ENCODE measurements at places on chromosomes 1 and 21.

GRCh38 chr1:7111853-7112252 is 326.6 kb downstream of the CAMTA1 start:
- no peak for DNase-seq

DNA sequence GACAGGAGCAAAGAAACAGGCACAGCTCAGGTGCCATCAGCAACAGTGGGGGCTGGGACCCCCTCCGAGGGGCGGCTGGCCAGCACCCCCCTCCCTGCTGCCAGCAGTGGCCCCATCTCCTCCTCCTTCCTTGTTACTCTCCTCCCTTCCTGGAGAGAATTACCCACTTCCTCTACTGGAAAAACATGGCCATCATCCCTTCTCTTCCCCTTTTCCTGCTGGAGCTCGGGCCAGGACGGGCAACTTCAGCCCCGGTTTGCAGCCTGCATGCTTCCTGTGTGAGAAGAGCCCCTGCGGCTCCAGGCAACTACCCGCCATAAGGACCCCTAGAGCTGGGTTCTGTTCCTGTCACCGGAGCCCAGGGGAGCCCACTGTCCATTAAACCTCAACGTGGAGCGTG is 17.6 kb downstream of the MEGF6 start:
- DNase-seq, result no peak

- DNase-seq, result no peak
Observed at GRCh38 chr1:41461790-41462679, 22.4 kb downstream of the EDN2 start.

- DNase-seq, result no peak
Observed at GRCh38 chr1:21298981-21299391, 8.7 kb upstream of the ECE1 start.

GRCh38 chr1:238753252-238753651 is 633.1 kb upstream of the CHRM3 start:
- DNase-seq, result no peak

- peak; percentile 70 for DNase-seq
Observed at GRCh38 chr1:153572569-153573015, 6.9 kb upstream of the S100A2 start.

GRCh38 chr1:235295902-235296350 is 32.1 kb downstream of the ARID4B start:
- no peak for DNase-seq

DNA sequence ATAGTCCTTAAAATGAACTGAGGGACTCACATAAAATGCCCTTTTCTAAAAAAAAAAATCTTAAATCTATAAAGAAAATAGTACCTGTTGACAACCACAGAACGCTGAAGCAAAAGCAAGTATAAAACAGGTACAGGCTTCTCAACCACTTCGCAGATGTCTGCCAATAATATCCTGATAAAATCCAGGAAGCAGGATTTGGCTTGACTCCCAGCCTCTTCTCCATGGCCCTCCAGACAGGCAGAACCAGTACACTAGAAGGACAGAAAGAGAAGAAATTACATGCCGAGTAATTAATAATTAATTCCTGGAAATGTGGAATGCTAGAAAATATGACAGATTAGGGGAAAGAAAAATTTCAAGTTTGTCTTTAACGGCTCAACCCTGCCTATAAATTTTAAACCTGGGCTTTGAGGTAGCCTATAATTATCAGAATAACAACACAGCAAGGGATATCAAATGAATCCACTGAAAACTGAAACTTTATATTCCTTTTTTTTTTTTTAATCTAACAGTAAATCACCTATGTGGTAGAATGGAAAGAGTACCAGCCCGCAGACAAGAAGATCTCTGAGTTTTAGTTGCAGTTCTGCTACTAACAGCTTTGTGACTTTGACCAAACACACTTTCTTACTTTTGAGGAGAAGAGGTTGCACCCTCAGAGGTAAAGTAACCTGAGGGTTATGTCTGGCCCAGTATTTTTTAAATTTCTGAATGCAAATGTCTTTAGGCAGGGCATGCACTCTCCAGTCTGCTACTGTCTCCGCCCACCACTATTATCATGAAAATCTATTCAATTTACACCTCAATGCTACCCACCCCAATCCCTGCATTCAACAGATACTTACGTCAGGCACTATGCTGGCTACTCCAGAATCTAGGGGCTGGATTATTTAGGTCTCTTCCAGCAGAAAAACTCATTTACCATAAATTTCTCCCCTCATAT is 2.7 kb downstream of the KIAA0319L start:
- no peak for DNase-seq

DNA sequence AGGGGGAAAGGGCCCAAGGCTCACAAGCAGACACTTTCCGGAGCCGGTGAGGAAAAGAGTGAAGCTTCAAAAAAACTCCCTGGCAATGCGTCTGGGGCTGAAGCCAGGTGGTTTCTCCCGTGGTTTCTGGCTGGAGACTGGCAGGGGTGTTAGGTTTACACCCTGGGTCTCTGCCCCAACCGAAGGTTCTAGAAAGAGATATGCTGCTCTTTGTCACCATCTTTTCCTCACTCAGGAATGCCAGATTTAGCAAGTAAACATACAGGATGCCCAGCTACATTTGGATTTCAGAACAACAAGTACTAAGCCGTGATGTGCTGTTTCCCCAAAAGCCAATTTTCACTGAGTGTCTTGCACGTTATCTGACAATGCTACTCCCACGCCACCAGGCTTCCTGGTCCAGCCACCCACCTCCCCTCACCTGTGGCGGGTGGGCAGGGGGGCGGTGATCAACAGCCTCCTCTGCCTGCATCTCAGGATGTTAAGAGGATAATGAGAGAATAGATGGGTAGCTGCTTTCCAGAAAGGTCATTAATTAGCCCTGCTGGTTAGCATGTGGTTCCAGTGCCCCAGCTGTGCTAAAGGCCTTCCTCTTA is 69.6 kb upstream of the OLIG2 start:
- DNase-seq, result no peak

- DNase-seq, result no peak
Observed at GRCh38 chr1:36095760-36096405, 7.2 kb downstream of the ADPRS start.

DNA sequence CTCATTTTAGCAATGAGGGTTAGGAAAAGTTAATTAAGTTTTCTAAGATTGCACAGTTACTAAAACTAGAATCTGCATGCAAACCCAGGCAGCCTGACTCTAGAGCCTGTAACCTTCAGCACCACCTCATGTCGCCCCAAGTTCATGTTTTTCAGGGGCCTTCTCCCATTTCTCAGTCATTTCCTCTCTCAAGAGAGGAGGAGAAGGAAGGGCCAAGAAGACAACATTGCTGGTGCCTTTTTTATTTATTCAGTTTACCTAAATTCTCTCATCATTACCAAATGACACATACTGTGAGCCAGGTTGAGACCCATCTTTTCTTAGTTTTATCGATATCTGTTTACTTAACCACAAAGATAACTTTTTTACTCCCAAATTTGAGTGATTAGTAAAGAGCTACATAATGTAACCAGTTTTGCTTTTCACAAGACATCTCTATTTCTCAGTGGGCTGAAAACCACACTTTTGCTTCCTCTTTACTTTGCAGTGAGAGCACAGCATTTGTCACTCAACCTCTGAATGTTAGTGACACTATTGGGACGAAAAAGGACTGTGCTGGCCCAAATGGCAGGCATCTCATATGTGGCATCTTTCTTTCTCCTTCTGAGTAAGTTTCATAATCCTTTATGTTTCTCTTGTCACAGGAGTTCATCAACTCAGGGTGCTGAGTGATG is at the start of gene CD101:
CD101 (plus strand) TSS at position 507 of the 674 bp plus-strand sequence; CDS start at position 565, 58 bp downstream.
- no peak for DNase-seq

- no peak for DNase-seq
Observed at GRCh38 chr1:234246638-234247116, 126.6 kb upstream of the COA6 start.

DNA sequence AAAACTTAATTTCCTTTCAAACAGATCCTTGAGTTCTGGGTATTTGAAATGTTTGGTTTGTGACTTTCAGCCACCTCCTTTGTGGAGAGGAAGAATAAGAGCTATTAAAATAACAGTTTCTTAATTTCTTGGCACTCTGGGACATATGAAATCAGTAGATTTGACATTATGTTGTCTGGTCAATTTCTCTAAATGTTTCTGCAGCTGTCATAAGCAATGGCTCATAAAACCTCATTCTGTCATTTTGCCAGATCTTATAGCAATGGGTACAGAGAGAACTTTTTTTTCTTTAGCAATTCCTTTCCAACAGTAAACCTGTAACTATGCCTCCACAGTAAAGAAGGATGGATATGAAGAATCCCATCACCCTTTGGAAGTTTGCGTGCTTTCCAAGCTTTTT is 52.6 kb downstream of the LAMC1 start:
- DNase-seq, result no peak

DNA sequence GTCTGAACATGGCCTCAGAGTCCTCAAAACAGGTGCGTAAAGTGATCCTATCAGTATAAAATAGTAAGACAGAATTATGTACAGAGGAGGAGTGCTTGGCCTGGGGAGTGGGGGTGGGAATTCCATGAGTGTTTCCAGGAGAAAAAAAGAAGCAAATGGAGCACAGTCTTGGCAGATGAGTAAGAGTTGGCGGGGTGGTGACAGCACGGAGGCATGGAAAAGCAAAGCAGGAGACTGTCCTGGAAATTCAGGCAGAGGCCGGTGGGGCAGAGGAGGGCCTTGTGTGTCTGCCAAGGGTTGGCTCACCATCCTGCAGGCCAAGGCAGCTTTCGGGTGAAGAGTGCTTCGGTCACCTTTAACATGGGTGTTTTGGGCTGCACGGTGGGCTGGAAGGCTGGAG is 63.4 kb downstream of the OPTC start:
- no peak for DNase-seq

- DNase-seq, result no peak
Observed at GRCh38 chr1:64073705-64074104, 129.7 kb upstream of the UBE2U start.

- DNase-seq, result no peak
Observed at GRCh38 chr1:1776672-1777582, 1.3 kb downstream of the NADK start.

GRCh38 chr1:40593449-40594186 is 62.2 kb downstream of the ZNF684 start:
- DNase-seq, result no peak

- no peak for DNase-seq
Observed at GRCh38 chr21:33315946-33316710, 8.6 kb upstream of the IFNAR1 start.

DNA sequence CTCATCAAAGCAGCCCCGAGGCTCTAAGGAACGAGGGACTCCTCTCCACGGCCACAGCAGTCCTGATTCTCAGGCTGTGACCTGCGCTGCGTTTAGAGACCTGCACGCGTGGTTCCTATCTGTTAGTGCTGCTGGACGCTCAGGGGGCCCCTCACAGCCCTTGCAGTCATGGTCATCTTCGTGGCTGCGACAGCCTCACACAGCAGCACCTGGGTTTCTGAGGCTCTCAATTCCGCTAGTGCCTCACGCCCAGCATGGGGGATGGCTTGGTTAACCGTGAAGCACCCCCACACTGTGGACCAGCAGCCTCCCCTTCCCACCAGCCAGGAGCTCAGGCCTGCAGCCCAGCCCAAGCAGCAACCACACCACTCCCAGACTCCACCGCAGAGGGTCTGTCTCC is 7.8 kb downstream of the MORN1 start:
- DNase-seq, result no peak

GRCh38 chr21:20639026-20639425 is 359.2 kb upstream of the NCAM2 start:
- DNase-seq, result no peak

- DNase-seq, result no peak
Observed at GRCh38 chr1:4974981-4975685, 320.7 kb downstream of the AJAP1 start.

GRCh38 chr1:44812822-44813543 is 4.7 kb downstream of the BTBD19 start:
- DNase-seq, result no peak

DNA sequence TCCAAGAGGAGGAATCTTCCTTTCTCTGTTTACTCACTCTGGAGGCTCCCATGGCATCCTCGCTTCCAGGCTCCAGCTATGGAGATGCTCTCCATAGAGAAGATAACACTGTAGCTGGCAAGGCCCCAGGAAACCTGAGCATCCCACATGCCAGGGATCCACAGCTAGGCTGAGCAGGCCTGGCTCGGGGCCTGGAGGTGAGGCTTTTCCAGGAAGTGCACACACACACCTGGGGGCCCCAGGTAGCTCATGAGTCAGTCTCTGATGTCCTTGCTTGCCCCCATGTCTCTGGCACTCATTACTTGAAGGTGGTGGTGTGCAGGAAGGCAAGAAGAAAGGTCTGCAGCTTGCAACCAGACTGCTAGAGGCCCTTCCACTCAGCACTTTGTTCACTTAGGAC is 5.5 kb upstream of the LCE5A start:
- no peak for DNase-seq

DNA sequence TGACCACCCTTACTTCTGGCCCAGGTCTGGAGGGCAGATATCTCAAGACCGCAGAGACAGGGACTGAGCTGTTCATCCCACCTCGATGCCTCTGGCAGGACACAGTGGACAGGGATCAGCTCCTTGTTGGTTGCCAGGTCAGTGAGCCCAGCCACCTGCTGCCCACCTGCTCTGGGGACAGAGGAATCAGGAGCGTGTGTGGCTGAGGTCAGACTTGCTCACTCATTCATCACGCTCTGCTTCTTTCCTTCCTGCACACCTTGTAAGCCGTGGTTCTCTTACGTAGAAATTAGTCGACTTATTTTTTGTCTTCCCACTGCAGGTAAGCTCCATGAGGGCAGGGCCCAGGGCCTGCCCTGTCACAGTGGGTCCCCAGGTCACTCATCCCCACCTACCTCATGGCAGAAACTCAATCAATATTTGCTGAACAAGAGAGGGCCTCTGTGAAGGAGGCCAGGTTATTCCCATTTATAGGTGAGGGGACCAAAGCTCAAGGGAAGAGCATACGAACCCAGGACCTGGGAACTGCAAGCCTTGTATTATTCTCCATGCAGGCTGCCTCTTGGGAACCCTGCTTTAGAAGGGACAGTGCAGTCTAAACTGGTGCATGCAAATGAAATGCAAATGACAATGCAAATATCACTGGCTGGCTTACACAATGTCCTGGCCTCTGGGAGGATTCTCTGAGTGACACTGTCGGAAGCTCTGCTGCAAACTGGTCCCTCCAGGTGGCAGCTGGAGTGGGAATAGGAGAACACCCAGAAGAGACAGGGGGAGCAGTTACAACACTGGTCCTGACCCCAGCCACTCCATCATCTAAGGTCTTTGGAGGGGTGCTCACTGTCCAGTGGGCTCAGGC is 58.4 kb upstream of the PAX7 start:
- DNase-seq, result no peak

DNA sequence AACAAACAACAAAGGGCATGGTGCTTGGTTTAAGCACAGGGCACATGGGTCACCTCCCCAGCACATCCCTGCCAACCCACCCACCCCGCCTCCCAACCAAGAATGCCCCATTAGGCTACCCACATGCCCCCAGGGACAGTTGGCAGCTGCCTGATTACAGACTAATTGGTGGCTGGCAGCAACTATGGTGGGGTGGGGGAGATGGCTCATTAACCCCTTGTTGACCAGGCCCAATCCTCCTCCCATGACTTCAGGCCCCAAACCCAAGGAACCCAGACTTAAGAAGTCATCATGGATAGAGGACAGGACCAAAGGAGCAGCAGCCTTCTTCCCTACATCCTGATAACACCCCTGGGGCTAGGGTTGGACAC is 1.3 kb downstream of the RIMS3 start:
- DNase-seq, result no peak

- peak; percentile 1 for DNase-seq
Observed at GRCh38 chr1:20281801-20282200, 8.9 kb upstream of the VWA5B1 start.
